ENCODE measurements at places on chromosomes 4 and X. TPM values are rescaled to one million over a fixed set of nuclear protein-coding genes. Genes with fewer than 3 reads are reported as not detected.

DNA sequence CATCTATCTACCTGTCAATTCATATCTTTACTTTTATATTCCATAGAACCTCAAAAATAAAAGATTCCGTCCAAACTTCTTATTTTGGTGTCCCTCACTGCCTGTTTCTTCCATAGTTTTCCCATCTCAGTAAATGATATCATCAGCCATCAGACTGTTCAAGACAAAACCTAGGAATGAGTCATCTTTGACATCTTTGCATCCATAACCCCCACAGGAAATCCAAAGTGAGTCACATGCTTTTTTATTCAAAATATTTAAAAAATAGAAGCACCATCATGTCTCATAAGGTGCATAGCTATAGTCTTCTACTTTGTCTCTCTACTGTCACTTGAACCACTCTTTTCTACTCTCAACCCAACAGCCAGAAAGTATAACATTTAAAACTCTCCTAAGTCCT lies 29.9 kb upstream of the CXXC4 start:
- no peak overlapping the region for H3K4me3 ChIP-seq
- peak; percentile 43 for DNase-seq
- no peaks in the 10 kb centered on the region for H3K4me1 ChIP-seq
- no peaks in the 10 kb centered on the region for H3K27me3 ChIP-seq

GRCh38 chr4:112055100-112055499 lies 90.2 kb upstream of the FAM241A start:
- no peaks in the 10 kb centered on the region for H3K36me3 ChIP-seq
- H3K4me3 ChIP-seq: no peak overlapping the region
- H3K4me1 ChIP-seq: no peaks in the 10 kb centered on the region

DNA sequence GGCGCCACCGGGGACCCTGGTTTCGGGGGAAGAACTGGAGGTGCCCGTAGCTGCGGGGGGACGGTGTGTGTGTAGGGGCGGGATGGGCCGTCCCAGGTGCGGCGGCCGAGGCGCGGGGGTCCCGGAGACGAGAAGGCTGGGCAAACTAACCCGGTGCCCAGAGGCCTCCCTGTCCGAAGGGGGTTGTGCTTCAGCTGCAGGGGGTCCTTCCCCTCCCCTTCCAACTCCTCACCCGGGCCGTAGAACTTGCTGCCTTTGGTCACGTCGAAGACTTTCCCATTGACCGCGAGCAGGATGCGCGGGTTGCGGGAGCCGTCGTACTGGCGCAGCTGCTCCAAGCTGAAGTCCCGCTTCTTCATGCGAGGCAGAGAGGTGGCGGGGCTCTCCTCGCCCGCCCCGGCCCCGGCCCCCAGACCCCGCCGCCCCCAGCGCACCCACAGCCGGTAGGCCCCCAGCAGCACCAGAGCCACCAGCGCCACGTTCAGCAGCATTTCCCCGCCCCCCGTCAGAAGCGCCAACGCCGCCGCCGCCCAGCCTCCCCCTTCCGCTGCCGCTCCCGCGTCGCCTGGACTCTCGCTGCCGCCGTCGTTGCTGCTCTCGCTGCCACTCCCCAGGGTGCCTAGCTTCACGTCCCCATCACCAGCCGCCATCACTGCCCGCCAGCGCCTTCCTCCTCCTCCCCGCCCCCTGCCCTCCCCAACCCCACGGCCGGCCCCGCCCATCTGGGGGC lies at the start of gene PGRMC2:
Gene PGRMC2, minus strand, starts transcription at position 673 of the 730 bp plus-strand sequence. Its CDS starts 23 bp downstream, at position 650.
- peaks cover 4% of the 10 kb centered on the region for H3K36me3 ChIP-seq
- peak within 1 kb of the TSS; percentile 91 for H3K27ac ChIP-seq
- H3K4me3 ChIP-seq: peak within 1 kb of the TSS; percentile 98

The WDR44 gene
- total RNA-seq: 18.9 TPM

The PNMA5 gene
- total RNA-seq: not detected

GRCh38 chr4:118158763-118159375 lies 124.6 kb downstream of the NDST3 start:
- no peak overlapping the region for H3K4me3 ChIP-seq
- H3K27ac ChIP-seq: no peak overlapping the region
- no peaks in the 10 kb centered on the region for H3K4me1 ChIP-seq
- H3K27me3 ChIP-seq: no peaks in the 10 kb centered on the region
- DNase-seq: no peak

The FRAS1 gene
- under 0.01 TPM for total RNA-seq

The ASB9 gene
- 0.36 TPM for total RNA-seq

DNA sequence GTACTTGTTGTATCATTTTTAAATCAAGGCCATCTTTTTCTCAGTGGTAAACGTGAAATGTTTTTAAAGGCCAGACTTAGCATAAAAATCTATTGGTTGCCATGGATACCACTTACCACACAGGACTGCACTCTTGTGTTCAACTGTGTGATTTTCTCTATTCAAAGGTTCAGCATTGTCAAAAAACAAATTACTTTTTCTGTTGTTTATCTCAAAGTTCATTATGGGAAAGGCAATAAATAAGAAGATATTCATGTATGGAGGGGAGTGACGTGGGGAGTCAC lies 231.0 kb upstream of the GATB start:
- peaks cover 3% of the 10 kb centered on the region for H3K4me1 ChIP-seq
- no peaks in the 10 kb centered on the region for H3K27me3 ChIP-seq
- no peak overlapping the region for H3K27ac ChIP-seq
- H3K36me3 ChIP-seq: no peaks in the 10 kb centered on the region
- H3K4me3 ChIP-seq: no peak overlapping the region

DNA sequence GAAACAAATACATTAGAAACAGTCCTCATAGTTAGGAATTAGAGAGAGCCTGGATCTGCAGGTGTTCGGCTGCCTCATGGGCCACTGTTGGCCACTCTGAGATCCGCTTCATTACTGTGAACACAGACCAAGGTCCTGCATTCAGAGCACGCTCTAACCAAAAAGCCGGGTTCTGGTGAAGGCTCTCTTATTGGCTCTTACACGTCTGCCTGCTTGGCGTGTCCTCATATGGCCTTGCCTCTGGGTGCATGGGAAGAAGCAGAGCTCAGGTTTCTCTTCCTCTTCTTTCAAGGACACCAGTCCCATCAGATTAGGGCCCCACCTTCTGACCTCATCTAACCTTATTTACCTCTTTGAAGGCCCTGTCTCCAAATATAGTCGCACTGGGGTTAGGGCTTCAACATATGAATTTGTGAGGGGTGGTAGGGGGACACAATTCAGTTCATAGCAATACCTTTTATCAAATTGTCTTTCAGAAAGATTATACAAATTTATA lies 37.1 kb upstream of the ELF2 start:
- H3K27me3 ChIP-seq: no peaks in the 10 kb centered on the region
- no peak for DNase-seq
- H3K4me1 ChIP-seq: no peaks in the 10 kb centered on the region
- H3K4me3 ChIP-seq: no peak overlapping the region

GRCh38 chr4:42080306-42080705 lies 72.1 kb downstream of the BEND4 start:
- no peak overlapping the region for H3K4me3 ChIP-seq
- H3K27ac ChIP-seq: no peak overlapping the region
- H3K27me3 ChIP-seq: no peaks in the 10 kb centered on the region

DNA sequence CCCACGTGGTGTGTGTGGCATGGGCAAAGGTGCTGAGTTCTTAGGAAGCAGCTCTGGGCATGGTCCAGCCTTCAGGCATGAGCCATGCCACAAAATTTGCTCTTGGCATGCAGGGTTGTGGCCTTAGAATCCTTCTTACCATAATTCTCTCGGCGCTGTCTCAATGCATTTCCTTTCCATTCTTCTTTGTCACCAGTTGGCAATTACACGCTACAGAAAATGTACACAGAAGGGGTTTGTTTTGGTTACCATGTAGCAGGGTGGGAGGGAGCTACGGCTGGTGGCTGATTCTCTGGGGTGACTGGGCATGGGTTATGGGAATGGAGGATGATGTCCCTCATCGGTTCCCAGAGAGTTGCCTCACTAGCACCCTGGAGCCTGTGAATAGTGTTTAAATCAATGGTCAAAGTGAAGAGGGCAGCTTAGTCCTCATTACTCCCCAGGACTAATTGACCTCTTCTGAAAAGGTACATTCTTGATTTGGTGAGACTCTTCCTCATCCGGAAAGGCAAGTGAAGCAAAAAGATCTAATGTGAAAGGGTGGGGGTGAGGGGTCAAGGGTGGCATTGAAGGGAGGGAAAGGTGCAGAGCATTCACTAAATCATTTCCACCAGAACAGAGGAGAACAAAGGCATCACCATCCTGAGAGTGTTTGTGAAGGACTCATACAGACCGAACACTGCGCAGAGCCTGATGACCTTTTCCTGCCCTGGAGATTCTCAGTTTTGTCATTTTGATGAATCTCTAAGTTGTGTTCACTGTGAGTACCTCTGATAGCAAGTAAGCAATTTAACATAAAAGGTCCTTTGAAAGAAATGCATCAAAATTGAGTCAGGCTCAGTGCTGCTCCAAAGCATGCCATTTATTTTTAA lies 199.8 kb upstream of the SFRP2 start:
- H3K4me3 ChIP-seq: no peak overlapping the region
- no peak for DNase-seq
- H3K36me3 ChIP-seq: no peaks in the 10 kb centered on the region
- H3K27ac ChIP-seq: no peak overlapping the region
- H3K27me3 ChIP-seq: no peaks in the 10 kb centered on the region
- no peaks in the 10 kb centered on the region for H3K4me1 ChIP-seq

The EBP gene
- 66.7 TPM for total RNA-seq

DNA sequence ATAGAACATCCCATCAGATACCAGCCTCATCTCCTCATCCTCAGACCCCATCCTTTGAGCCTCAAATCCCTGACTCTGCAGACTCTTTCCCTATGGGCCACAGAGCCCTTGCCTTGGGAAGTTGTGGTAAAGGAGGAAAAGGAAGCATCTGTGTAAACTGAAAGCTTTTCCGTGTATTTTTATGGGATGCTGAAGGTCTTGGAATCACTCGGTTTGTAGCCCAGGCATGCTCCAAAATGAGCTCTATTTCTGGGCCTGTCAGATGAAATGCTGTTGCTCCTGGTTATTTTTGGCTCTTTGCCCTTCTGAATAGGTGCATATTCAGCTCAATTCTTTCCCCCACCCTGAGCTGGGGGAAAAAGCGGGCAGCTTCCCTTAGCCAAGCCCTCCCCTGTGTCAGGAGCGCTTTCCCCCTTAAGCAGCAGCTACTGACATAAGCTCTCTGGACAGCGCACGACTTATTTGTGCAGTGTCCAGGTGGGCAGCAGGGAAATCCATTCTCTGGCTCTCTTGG lies 5.0 kb upstream of the SEL1L3 start:
- no peaks in the 10 kb centered on the region for H3K4me1 ChIP-seq
- DNase-seq: no peak
- no peaks in the 10 kb centered on the region for H3K36me3 ChIP-seq
- no peak overlapping the region for H3K27ac ChIP-seq

The AGTR2 gene
- total RNA-seq: not detected

DNA sequence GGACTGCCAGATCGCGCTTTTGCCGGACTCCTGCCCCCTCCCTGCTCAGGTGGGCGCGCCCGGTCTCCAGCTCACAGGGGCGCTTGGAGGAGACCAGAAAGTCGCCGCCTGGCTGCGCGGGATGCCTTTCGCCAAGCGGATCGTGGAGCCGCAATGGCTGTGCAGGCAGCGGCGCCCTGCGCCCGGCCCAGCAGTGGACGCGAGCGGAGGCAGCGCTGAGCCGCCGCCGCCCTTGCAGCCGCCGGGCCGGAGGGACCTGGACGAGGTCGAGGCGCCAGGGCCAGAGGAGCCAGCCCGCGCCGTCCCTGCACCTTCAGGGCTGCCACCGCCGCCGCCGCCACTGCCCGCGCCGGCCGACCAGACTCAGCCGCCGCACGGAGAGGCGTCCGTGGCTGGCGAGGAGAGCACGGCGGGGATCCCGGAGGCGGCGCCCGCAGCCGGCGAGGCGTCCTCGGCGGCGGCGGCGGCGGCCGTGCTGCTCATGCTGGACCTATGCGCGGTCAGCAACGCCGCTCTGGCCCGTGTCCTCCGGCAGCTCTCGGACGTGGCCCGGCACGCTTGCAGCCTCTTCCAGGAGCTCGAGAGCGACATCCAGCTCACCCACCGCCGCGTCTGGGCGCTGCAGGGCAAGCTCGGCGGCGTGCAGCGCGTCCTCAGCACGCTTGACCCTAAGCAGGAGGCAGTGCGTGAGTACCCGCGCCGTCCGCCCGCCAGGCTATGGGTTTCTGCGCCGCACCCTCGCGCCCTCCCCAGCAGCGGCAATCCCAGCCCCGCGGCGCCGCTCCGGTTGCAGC lies 834 bp downstream of the NHS start:
- no peaks in the 10 kb centered on the region for H3K36me3 ChIP-seq
- peak overlapping the region; percentile 32 for H3K27ac ChIP-seq
- peak overlapping the region; percentile 98 for H3K4me3 ChIP-seq

The HAND2 gene
- total RNA-seq: 0.56 TPM

- H3K4me1 ChIP-seq: no peaks in the 10 kb centered on the region
- H3K36me3 ChIP-seq: no peaks in the 10 kb centered on the region
- no peaks in the 10 kb centered on the region for H3K27me3 ChIP-seq
- H3K27ac ChIP-seq: no peak overlapping the region
- H3K4me3 ChIP-seq: no peak overlapping the region
- DNase-seq: no peak
Observed at GRCh38 chrX:123013141-123013540, 170.9 kb upstream of the GRIA3 start.

DNA sequence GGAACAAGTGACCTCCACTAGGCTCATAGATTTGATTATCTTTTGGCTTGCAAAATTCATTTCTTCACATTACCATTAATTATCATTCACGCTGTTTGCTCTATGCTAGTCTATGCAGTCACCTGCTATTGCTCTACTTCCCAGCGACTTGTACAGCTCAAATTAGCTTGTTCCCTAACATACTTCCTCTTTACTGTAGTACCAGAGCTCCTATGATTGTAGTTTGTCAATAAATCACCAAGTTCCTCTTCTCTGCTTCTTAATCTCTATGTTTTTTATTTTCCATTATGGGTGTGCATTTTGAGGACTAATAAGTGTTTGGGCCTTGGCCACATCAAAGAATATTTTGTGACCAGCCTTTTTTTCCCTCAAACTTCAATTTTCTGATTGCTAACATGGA lies 6.2 kb upstream of the GSPT2 start:
- no peak for DNase-seq
- H3K4me1 ChIP-seq: no peaks in the 10 kb centered on the region
- no peak overlapping the region for H3K4me3 ChIP-seq
- H3K36me3 ChIP-seq: no peaks in the 10 kb centered on the region
- peaks cover 12% of the 10 kb centered on the region for H3K27me3 ChIP-seq

DNA sequence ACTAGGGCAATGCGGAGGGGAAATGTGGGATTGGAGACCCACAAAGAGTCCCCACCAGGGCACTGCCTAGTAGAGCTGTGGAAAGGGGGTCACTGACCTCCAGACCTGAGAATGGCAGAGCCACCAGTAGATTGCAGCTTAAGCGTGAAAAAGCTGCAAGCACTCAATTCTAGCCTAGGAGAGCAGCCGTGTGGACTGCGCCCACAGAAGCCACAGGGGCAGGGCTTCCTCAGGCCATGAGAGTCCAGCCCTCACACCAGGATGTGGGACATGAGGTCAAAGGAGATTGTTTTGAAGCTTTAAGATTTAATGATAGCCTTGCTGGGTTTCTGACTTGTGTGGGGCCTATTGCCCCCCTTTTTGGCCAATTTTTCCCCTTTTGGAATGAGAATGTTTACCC lies 379.0 kb downstream of the INPP4B start:
- DNase-seq: no peak
- no peak overlapping the region for H3K4me3 ChIP-seq
- H3K4me1 ChIP-seq: no peaks in the 10 kb centered on the region
- no peaks in the 10 kb centered on the region for H3K27me3 ChIP-seq
- no peak overlapping the region for H3K27ac ChIP-seq

- no peaks in the 10 kb centered on the region for H3K36me3 ChIP-seq
- peak overlapping the region; percentile 62 for H3K27ac ChIP-seq
- H3K27me3 ChIP-seq: no peaks in the 10 kb centered on the region
- H3K4me3 ChIP-seq: peak overlapping the region; percentile 100
Observed at GRCh38 chrX:101347859-101348451, 587 bp downstream of the TIMM8A start.

- peaks cover 41% of the 10 kb centered on the region for H3K4me1 ChIP-seq
- peak overlapping the region; percentile 94 for H3K27ac ChIP-seq
- H3K36me3 ChIP-seq: 0 out of 2 replicates have a peak, but pooled peaks cover 2% of the 10 kb centered on the region
- H3K4me3 ChIP-seq: no peak overlapping the region
Observed at GRCh38 chr4:2800691-2801596, 8.1 kb downstream of the SH3BP2 start.
